ENCODE measurements at places on chromosomes 5 and 9. TPM values are rescaled to one million over a fixed set of nuclear protein-coding genes. Genes with fewer than 3 reads are reported as not detected.
A peak's percentile ranks its signal among the peaks of the same experiment; 100 is the strongest.

PTGS1 gene
- total RNA-seq, result 0.37 TPM

- no peaks in the 10 kb centered on the region for H3K27me3 ChIP-seq
- H3K4me3 ChIP-seq, result no peak overlapping the region
- no peaks in the 10 kb centered on the region for H3K36me3 ChIP-seq
- no peak overlapping the region for H3K27ac ChIP-seq
Measured at GRCh38 chr5:116739571-116739970, 164.9 kb upstream of the SEMA6A start.

DIPK1B gene
- total RNA-seq, result not detected

DNA sequence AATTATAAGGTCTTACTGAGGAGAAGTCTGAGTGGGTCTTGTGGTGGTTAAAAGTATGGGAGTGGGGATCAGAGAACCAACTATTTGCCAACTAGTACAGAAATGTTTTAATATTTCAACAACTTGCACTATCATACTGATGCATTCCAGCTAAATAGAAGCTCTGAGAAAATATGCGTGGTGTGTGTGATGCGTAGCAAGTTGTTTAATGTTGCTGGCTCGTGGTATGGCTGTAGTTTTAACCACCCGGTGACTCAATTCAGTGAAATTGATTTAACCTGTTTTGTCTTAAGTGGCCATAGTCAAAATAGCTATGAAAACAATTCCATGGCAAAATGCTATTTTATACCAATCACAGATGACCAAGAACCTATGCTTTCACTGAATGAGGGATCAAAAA, 176.5 kb upstream of the SLC24A2 start:
- peaks cover 3% of the 10 kb centered on the region for H3K36me3 ChIP-seq
- peaks cover 13% of the 10 kb centered on the region for H3K4me1 ChIP-seq

DNA sequence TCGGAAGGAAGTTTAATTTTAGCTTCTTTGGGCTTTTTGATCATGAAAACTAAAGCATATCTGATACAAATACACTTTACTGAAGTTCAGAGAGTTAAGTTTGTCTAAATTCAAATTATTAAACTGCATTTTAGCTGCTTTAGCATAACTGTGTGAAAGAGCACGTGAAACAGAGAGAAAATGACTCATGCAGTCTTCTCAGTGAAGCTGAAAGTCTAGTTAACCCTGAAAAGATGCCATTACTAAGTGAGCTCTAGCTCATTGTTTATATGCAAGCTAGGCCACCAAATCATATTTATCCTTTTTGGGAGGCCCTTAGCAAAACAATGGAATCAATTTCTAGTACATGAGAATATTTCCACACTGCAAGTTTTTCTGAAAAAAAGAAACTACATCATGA, 27.6 kb downstream of the TPD52L3 start:
- no peak overlapping the region for H3K4me3 ChIP-seq
- peaks cover 12% of the 10 kb centered on the region for H3K27me3 ChIP-seq
- no peak overlapping the region for H3K27ac ChIP-seq
- H3K36me3 ChIP-seq, result no peaks in the 10 kb centered on the region
- H3K4me1 ChIP-seq, result peaks cover 7% of the 10 kb centered on the region

DNA sequence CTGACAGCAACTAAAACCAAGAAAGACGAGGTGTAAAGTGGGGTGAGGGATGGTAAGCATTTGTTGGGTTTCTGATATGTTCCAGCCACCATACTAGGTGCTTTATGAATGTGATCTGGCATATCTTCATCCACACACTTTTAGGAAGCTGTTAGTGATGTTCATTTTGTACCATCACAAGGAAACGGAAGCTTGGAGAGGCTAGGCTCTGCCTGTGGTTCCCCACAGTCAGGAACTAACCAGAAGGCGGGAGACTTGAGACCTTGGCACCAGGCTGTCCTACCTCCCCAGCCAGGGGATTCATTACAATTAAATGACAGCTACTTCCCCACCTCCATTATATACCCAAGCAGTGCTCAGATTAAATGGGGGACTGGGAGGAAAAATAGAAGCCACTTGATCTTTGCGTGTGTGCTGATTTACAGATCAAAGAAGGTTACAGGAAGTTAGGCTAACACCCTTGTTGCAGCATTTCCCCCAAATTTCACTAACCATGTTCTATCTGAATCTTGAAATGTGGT, 43.0 kb downstream of the SFXN1 start:
- peaks cover 83% of the 10 kb centered on the region for H3K36me3 ChIP-seq
- H3K4me1 ChIP-seq, result peaks cover 87% of the 10 kb centered on the region
- DNase-seq, result peak; percentile 54
- H3K4me3 ChIP-seq, result peak overlapping the region; percentile 62
- H3K27ac ChIP-seq, result peak overlapping the region; percentile 94

DNA sequence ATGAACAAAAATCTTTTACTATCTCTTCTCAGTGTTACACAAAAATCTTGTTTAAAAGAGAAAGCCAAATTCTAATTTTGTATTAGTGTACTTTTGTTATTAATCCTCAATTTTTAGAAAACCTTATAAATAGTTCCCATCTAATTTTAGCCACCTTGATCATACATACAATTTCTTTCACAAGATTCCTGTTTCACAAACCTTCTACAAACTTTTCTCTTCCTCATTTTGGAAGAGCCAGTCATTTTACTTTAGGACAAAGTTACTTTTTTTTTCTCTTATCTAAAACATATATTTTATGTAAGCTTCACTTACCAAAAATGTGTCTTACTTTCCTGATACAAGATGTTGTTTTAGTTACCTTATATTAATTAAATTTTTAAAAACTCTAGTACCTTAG, 161.3 kb downstream of the YIPF5 start:
- H3K27me3 ChIP-seq, result peaks cover 2% of the 10 kb centered on the region
- no peak overlapping the region for H3K4me3 ChIP-seq
- H3K27ac ChIP-seq, result no peak overlapping the region
- no peaks in the 10 kb centered on the region for H3K4me1 ChIP-seq

RXRA gene
- 3.8 TPM for total RNA-seq

HCN1 gene
- not detected for total RNA-seq

GRCh38 chr5:33891788-33892619, at the start of gene ADAMTS12:
Gene ADAMTS12 (minus strand): TSS chr5:33891990. CDS start chr5:33891856, 134 bp downstream.
- no peak for DNase-seq
- peaks cover 2% of the 10 kb centered on the region for H3K4me1 ChIP-seq
- no peaks in the 10 kb centered on the region for H3K36me3 ChIP-seq
- no peak within 1 kb of the TSS for H3K27ac ChIP-seq
- H3K4me3 ChIP-seq, result no peak within 1 kb of the TSS
